DMS53 (cell line): ENCODE measurements at places on chromosomes 16 and 17.
A peak's percentile ranks its signal among the peaks of the same experiment; 100 is the strongest.

- DNase-seq: no peak
These were observed 154.4 kb downstream of the CLEC16A start for GRCh38 chr16:11098601-11099390.

GRCh38 chr17:4858882-4859260 is 25.7 kb downstream of the MINK1 start:
- no peak for DNase-seq

GRCh38 chr16:13378151-13378550 is 476.8 kb downstream of the SHISA9 start:
- no peak for DNase-seq

GRCh38 chr16:10870808-10871156 is 6.2 kb upstream of the CIITA start:
- DNase-seq: no peak

GRCh38 chr17:68197997-68198930 is 49.6 kb upstream of the AMZ2 start:
- peak; percentile 90 for DNase-seq

DNA sequence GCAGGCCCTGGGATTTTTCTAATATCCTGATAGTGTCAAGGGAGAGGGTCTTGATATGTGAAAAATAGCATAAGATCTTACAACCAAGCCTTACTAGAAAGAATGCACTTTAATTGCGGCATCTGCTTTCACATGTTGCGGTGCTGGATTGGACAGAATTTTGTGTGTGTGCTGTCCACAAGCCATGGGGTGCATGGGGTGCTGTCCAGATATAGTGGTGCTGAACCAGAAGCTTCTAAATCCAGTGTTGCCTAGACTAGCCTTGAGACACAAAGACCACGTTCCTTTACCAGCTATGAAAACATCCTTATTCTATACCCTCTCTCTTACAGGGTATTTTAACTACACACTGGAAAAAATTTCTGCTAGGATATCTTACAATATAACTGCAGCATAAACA is 244.0 kb downstream of the TMEM114 start:
- DNase-seq: no peak

GRCh38 chr16:55289353-55289752 is 34.6 kb upstream of the IRX6 start:
- no peak for DNase-seq

DNA sequence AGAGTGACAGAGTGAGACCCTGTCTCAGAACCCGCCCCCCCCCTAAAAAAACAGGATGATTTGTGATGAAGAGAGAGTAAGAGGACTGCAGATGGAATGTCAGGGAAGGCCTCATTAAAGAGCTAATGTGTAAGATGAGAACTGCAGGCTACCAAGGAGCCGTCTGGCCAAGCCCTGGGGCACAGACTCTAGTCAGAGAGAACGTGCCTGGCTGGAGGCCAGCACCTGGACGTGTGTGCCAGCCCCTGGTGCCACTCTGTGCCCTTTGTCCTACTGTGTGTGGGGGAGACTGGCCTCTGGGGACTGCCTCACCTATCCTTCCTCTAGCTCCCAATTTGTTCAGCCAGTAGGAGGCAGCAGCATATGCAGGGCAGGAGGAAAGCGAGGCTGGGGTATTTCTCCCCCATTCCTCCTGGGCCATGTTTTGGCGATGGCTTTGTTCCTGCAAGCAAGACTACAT is 37.1 kb downstream of the KNOP1 start:
- DNase-seq: no peak

DNA sequence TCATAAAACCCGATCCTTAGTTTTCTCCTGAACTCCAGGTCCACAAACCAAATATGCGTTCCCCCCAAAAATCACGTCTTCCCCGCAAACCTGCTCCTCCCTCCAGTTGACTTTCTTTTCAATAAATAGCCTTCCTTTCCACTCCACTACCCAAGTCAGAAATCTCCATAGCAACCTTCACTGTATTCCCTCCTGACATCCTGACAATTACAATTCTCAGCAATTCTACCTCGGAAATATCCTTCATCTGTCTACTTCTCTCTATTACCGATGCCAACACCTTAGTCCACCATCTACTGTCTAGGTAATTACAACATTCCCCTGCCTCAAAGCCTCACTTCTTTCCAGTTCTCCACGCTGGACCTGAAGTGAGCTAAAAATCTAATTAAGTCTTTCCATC is 50.7 kb downstream of the SMURF2 start:
- no peak for DNase-seq

GRCh38 chr17:4059656-4060055 is 83.2 kb downstream of the ZZEF1 start:
- no peak for DNase-seq

- no peak for DNase-seq
These were observed 319.0 kb upstream of the IRX3 start for GRCh38 chr16:54605536-54606066.
